ENCODE measurements at places on chromosomes 12 and 14. TPM values are rescaled to one million over a fixed set of nuclear protein-coding genes. Genes with fewer than 3 reads are reported as not detected.

The IGFBP6 gene
- 91.8 TPM for total RNA-seq

The ATL1 gene
- 11.4 TPM for total RNA-seq

The ZBTB42 gene
- 6.6 TPM for total RNA-seq

The RIPK3 gene
- total RNA-seq: 19.3 TPM

The SLC5A8 gene
- total RNA-seq: not detected

The CCDC196 gene
- total RNA-seq: not detected

The PROX2 gene
- total RNA-seq: not detected

The SERPINA12 gene
- total RNA-seq: not detected

The OTUB2 gene
- total RNA-seq: not detected

The C14orf180 gene
- 2.3 TPM for total RNA-seq

The SRRM4 gene
- total RNA-seq: not detected

The RASSF8 gene
- 20.5 TPM for total RNA-seq

The TEX52 gene
- total RNA-seq: not detected

The ASPG gene
- 20.3 TPM for total RNA-seq

The WIF1 gene
- not detected for total RNA-seq

The SOAT2 gene
- 0.41 TPM for total RNA-seq

The TSPAN11 gene
- 2.8 TPM for total RNA-seq

The KLHL42 gene
- 104 TPM for total RNA-seq

The AKAP3 gene
- 1.8 TPM for total RNA-seq

The AMIGO2 gene
- 6.6 TPM for total RNA-seq

The SERPINA1 gene
- total RNA-seq: 51.3 TPM

The PRKD1 gene
- 5.0 TPM for total RNA-seq

The HHIPL1 gene
- total RNA-seq: 31.0 TPM

The BDKRB1 gene
- total RNA-seq: 3.0 TPM

The POU6F1 gene
- 3.7 TPM for total RNA-seq

The SERPINA6 gene
- 0.48 TPM for total RNA-seq

The ACAD10 gene
- total RNA-seq: 49.0 TPM

The TAS2R50 gene
- not detected for total RNA-seq

The CMA1 gene
- total RNA-seq: not detected

The FAIM2 gene
- total RNA-seq: 1.5 TPM

The AVPR1A gene
- 0.82 TPM for total RNA-seq

The DCN gene
- 275 TPM for total RNA-seq

The RPS6KA5 gene
- total RNA-seq: 25.9 TPM

The AQP2 gene
- not detected for total RNA-seq

The ZNF891 gene
- 1.5 TPM for total RNA-seq

The POTEG gene
- not detected for total RNA-seq

The NUP107 gene
- total RNA-seq: 6.4 TPM

The FOXJ2 gene
- 12.3 TPM for total RNA-seq

The PPP4R4 gene
- total RNA-seq: not detected

The RPL10L gene
- 65.5 TPM for total RNA-seq

The WNT1 gene
- not detected for total RNA-seq

The OAS1 gene
- total RNA-seq: 80.4 TPM

The KIF5A gene
- total RNA-seq: 1.3 TPM

Measured in transverse colon (tissue), 4 donors.